ENCODE measurements at places on chromosomes 12 and 14.

GRCh38 chr14:71321574-71322315 is 414.5 kb downstream of the PCNX1 start:
- DNase-seq: peak; percentile 4

DNA sequence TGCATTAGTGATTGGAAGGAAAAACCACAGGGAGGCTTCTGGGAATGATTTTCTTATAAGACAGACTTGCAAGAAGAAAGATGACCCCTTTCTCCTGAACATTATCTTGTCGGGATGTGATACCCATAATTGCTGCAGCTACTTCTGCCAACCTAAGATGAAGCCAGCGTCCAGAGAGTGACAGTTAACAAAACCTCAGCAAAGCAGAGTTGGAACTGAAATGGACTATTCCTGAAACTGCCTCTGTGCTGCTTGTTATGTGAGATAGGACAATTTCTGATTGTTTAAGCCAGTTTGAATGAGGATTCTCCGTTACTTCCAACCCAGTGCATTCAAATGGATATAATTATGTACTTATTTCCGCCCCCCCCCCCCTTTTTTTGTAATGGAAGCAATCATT is 204.5 kb downstream of the ERC1 start:
- no peak for DNase-seq

- DNase-seq: peak; percentile 57
Observed at GRCh38 chr12:100154474-100155247, 12.0 kb upstream of the BLTP3B start.

GRCh38 chr12:124550123-124551089 is 17.0 kb downstream of the NCOR2 start:
- DNase-seq: no peak

GRCh38 chr12:106729611-106730010 is 44.9 kb upstream of the RIC8B start:
- no peak for DNase-seq
